HS-5 (cell line): ENCODE measurements at places on chromosomes 5 and 9.
A peak's percentile ranks its signal among the peaks of the same experiment; 100 is the strongest.

GRCh38 chr9:82081496-82081895 is 92.9 kb downstream of the SPATA31D1 start:
- DNase-seq, result no peak

- no peak for DNase-seq
These were observed 17.1 kb downstream of the C9orf43 start for GRCh38 chr9:113427629-113428028.

- no peak for DNase-seq
These were observed 54.8 kb downstream of the NEK6 start for GRCh38 chr9:124312290-124313265.

- DNase-seq, result no peak
These were observed 184.4 kb upstream of the SLC12A2 start for GRCh38 chr5:127899214-127899610.

DNA sequence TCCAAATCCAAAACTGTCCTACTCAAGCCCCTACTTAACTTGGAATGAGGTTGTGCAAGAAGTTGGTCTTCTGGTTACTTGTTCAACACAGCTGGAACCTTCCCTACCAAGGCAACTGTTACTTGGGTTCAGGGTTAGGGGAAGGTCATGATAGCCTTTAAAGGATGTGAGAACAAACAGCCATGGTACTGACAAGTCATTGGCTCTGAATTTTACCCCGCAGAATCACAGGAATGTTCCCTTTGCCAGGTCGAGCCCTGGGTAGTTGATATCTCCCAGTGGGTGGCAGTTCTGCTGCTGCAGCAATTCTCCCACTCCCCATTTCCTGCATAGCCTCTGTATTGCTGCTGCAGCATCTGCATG is 396.1 kb upstream of the MPDZ start:
- no peak for DNase-seq

DNA sequence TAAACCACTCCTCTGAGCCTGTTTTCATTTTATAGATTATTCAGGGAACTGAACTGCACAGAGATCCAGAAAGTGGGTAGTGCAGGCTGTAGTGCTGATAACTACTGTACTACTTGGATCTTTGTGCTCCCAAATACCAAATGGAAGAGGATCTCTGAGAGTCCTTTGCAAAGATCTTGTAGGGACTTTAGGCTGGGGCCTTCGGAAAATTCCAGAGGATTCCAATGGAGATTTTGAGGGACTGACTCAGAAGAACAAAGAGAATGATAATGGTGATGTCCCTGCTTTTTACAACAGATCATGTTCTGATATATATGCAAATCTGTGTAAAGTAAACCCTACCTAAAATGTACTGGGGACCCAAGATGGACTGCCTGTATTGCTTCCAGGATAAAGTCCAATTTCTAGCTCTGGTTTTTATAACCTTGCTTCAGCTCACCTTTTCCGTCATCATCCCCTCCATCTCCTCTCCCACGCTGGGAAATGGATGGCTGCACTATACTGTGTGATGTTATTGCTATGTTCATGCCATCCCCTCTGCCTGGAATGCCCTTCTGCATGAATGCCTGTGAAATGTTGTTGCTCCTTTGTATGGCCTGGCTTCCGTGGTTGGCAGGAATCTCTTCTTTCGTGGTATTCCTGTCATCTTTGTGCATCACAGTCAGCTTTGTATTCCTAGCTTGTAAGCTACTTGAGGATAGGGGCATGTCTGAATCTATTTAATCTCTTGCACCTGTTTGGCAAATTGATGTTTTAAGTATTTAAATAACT is 9.7 kb upstream of the PSMD5 start:
- no peak for DNase-seq

- no peak for DNase-seq
These were observed 42.8 kb downstream of the RAPGEF1 start for GRCh38 chr9:131697097-131697496.

- no peak for DNase-seq
These were observed 59.7 kb downstream of the MFAP3 start for GRCh38 chr5:154098465-154098864.

- DNase-seq, result no peak
These were observed 201.5 kb upstream of the TUT7 start for GRCh38 chr9:86555661-86556060.

DNA sequence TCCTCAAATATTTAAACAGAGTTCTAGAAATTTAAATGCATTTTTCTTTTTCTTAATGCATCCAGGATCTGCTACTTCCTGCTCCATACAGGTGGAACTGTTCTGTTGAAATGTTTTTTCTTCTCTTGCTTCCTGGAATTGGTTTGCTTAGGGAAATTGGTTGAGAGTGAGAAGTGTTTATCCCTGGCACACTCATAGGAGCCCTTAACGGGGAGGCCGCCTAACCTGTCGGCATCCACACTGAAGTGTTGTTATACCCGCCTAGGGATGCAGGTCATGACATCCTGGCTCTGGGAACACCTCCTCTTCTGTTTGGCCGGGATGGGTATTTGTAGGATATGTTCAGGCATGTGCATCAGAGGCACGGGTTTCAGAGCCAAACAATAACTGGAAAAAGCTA is 239.7 kb downstream of the GADD45G start:
- no peak for DNase-seq

- DNase-seq, result no peak
These were observed 13.1 kb downstream of the TRIO start for GRCh38 chr5:14156290-14156649.

GRCh38 chr9:131204285-131204684 is 72.0 kb downstream of the FAM78A start:
- no peak for DNase-seq

DNA sequence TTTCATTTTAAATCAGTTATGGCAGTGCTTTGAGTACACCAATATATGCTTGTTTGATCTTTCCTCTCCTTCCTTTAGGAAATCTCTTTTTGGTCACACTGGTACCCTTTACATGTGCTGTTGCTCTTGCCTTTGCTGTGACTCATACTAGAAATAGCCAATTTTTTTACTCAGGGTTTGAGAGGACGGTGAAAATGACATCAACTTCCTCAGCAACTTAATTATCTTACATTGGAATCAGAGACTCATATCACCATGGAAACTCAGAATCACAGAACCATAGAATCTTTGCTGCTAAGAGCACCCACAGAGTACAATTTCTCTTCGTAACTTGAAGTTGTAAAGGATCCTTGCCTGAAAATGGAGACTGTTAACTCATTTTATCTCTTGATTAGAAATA is 13.8 kb upstream of the ZNF300 start:
- DNase-seq, result peak; percentile 56

DNA sequence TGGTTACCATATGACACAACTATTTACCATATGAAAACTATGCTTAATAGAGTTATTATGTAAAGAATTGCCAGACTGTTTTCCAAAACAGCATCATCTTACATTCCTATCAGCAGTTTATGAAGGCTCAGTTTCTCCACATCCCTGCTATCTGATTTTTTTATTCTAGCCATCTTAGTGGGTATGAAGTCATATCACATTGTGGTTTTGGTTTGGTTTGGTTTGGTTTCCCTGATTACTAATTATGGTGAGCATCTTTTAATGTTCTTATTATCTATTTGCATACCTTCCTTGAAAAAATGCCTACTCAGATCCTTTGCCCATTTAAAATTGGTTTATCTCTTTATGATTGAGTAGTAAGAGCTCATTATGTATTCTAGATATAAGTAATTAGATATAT is 199.4 kb upstream of the NFIL3 start:
- DNase-seq, result peak; percentile 2

GRCh38 chr9:105678163-105678562 is 15.9 kb downstream of the TAL2 start:
- no peak for DNase-seq

- no peak for DNase-seq
These were observed 16.7 kb downstream of the TJP2 start for GRCh38 chr9:69190863-69191181.

GRCh38 chr5:158695595-158696330 is 404.0 kb downstream of the EBF1 start:
- peak; percentile 86 for DNase-seq
